ENCODE measurements at places on chromosomes 2 and 18. TPM values are rescaled to one million over a fixed set of nuclear protein-coding genes. Genes with fewer than 3 reads are reported as not detected.

The QPCT gene
- 7.9 TPM for total RNA-seq

DNA sequence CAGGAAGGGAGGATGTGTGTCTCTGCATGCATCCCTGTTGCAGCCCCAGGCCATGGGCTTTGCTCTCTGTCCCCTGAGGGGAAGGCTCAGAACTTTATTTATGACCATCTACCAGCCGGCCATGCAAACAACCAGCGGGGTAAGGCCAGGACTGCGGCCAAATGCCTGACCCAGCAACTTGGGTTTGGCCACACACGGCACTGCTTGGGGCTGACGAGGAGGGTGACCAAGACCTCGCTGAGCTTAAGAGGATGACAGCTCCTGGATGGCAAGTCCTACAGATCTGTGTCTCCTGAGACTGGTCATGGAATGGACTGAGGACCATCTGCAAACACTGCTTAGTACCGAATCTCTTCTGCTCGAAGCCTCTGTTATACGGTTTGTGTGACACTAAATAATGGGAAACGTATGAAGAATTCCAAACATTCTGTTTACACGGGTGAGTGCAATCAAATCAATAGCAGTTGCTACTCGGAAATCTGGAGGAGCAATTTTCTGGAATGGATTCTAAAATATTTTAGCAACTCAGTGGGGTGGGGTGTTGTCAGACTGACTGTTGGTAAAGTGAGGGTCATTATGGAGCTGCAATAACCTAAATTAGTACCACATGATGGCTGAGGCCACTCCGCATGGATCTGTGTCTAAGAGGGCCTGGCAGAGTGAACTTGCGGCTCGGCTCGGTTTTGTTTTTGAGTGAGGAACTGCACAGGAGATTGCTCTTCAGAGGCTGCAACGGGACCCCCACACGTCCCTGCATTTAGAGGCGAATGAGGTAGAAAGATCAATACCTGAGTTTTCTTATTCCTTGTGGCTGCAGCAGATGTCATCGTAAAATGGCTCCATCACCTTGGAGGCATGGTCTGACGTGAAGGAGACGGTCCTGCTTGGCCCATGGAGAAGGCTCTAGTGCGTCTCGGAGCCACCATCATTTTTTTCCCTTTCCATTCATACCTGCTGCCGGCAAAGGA lies 26.6 kb downstream of the TMEM18 start:
- no peak for DNase-seq

DNA sequence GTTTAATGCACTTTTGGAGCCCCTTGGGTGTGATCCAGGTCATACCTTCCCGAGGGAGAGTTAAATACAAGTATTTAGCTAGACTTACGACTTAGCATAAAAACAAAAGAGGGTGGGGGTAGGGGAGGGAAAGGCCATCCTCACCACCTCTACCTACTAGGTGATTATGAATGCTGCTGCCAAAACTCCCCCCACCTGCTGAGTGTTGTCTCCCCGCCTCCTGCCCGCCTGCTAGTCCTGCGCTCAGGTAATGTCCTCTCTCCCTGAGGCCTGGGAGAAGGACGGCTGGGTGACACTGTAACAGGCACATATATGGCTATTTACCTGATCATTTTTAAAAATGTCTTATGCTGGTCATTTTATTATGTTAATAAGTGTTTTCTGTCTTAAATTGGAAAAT lies 3.0 kb upstream of the NCKAP5 start:
- no peak for DNase-seq

The CCDC141 gene
- 18.0 TPM for total RNA-seq

DNA sequence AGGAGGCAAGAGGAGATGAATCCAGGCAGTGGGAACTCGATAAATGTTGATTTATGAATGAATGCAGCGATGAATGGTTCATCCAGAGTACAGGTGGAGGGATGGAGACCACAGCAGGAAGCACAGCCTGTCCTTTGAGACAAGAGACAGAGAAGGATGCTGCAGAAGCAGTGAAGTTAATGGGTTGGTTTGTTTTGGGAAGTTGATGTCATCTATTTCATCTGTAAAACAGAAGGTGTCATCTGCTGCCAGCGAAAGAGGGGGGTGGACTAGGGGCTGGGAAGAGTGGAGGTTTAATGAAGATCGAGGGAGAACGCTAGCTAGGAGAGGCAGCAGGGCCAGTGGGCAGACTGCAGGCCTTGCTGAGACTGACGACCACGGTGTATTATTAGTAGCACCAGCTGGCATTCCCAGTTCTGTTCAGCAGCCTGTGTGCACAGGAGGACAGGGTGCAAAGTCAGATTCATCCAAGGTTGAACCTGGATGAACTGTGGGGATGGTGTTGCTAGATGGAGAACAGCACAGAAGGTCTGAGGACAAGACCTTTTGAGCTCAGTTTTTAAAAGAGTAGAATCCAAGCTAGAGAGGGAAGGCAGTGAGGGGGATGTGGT lies 120.3 kb upstream of the CAPN13 start:
- DNase-seq = no peak

- no peak for DNase-seq
These were observed 243.3 kb upstream of the KCNJ3 start for GRCh38 chr2:154455166-154455565.

DNA sequence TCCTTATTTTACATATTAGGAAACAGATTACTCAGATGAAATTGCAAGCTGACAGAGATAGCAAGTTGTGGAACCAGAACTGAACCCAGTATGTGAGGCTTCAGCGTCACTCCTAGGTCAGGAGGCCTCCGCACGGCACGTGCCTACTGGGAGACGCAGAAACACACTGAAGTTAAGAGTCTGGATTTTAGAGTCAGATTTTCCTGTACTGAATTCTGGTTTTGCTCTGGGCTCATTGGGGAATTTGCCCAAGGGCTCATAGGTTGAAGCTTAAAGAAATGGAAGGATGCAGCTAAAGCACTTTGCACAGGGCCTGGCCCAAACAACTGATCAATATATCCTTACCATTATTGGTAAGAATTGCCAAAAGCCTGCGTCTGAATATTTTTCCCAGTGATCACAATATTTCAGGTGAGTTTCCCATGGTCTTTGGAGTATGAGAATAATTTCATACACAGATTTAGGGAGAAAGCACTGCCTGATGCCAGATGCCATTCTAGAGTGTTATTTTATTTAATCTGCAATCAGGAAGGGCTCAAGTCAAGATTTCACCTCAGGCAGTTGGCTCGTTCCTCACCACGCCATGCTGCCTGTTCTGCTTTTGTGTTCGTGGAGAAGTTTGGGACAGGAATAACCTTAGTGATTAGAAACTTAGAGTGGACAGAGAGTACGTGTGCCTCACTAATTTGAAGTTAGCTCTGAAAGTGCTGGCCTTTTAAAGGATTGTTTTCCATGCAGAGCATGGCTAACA lies 331.9 kb downstream of the MYCN start:
- no peak for DNase-seq

GRCh38 chr2:240467149-240467642 lies 31.7 kb downstream of the GPC1 start:
- no peak for DNase-seq

DNA sequence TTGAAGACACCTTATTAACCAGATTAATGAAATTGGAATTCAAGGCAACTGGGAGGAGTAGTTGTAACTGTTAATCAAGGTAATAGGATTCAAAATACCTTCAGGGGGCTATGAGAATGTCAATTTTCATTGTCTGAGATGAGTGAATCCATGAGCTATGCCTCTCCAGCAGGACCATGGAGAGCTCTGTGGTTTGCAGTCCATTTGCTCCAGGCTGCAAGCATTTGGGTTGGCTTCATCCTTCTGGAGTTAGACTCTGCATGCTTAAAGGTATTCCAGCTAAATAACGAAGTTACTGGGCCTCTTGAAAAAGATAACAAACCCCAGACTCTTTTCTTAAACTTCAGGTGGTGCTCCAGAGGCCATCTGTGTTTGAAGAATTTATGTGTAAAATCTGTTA lies 207.1 kb upstream of the SLC8A1 start:
- no peak for DNase-seq

- DNase-seq = no peak
These were observed 73.4 kb downstream of the UBR3 start for GRCh38 chr2:169900686-169901085.

GRCh38 chr2:85234868-85235267 lies 92.9 kb downstream of the TGOLN2 start:
- no peak for DNase-seq

The COBLL1 gene
- total RNA-seq = 51.8 TPM

DNA sequence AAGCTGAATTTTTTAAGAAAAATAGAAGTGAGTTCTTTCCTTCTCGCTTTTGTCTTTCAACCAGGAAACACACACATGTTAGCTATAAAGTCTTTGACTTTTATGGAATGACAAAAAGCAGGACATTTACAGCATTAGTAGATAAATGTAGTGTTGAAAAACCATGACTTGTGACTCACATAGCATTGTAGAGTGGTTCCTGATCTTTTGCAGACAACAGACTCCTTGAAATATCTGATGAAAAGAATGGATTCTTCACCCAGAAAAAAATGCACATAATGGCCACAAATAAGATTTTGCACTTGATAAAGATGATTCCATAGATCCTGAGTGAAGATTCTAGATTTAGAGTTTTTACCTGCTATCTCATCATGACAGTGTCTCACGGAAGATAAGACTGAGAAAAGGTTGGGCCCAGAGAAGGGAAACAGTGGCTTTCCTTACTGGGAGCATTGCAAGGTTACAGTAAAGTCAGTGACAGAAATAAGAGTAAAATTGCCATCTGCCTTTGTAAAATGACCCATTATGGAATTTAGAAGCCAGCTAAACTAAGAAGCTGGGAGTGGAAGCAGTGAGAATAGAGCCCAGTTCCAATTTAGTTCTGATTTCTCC lies 14.0 kb downstream of the SMARCAL1 start:
- DNase-seq = no peak

GRCh38 chr18:7079231-7079630 lies 38.4 kb downstream of the LAMA1 start:
- no peak for DNase-seq

GRCh38 chr2:30492619-30493018 lies 45.6 kb downstream of the LCLAT1 start:
- no peak for DNase-seq

- no peak for DNase-seq
These were observed 161.4 kb downstream of the RPIA start for GRCh38 chr2:88852753-88853402.

DNA sequence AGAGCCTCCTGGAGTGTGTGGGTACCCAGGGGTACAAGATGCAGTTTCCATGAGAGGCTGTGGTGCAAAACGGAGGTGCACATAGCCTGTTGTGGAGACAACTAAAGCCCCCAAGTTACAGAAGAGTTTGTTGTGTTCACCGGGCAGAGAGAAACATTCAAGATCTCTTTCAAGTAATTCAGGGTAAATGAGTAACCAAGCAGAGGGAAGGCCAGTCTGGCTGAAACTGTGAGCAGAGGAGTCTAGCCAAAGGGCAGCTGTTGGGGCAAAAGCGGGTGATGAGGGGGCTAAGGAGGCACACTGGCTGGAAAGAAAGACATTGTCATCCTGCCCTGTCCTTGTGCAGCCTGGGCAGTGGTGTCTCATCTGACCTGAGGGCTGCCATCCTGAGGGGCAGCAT lies 52.0 kb downstream of the CXCR4 start:
- no peak for DNase-seq

GRCh38 chr2:62374301-62375112 lies 131.5 kb downstream of the TMEM17 start:
- no peak for DNase-seq

GRCh38 chr2:207883002-207883780 lies 113.5 kb upstream of the FZD5 start:
- DNase-seq = no peak

The ATG9A gene
- 20.7 TPM for total RNA-seq

DNA sequence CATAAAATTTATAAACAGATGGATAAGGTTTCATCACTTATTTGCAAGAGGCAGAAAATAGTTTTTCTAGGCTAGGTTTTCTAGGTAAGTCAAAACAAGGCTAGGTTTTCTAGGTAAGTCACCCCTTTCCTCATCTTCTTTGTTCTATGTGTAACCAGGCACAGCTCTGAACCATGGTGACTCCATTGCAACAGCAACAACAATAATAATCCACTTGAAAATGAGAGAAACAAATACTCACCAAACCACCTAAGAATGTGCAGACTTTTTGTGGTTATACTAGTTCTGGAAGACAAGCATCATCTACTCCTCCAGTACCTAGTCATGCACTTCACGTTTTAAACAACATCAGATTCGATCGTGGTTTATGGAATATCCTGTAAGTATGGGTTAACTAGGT lies 237.4 kb upstream of the ACVR2A start:
- DNase-seq = no peak

The ESPNL gene
- 3.5 TPM for total RNA-seq

The SFT2D3 gene
- total RNA-seq = 7.2 TPM

DNA sequence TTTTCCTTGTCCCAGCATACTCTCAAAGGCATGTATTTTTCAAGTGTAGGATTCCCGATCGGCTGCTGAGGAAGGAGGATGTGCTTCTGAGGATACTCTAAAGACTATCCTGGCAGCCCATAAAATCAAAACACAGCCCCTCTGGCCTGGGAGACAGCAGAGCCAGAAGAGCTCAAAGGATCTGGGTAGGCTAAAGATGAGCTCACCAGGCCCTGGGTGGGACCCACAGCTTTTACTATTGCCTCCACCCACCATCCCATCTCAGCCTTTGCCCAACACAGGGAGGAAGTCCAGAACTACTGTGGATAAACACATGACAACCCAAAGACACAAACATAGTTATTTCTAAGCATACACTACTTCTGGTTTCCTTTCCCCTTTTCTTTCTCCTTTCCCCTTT lies 79.1 kb upstream of the ZFP36L2 start:
- no peak for DNase-seq

DNA sequence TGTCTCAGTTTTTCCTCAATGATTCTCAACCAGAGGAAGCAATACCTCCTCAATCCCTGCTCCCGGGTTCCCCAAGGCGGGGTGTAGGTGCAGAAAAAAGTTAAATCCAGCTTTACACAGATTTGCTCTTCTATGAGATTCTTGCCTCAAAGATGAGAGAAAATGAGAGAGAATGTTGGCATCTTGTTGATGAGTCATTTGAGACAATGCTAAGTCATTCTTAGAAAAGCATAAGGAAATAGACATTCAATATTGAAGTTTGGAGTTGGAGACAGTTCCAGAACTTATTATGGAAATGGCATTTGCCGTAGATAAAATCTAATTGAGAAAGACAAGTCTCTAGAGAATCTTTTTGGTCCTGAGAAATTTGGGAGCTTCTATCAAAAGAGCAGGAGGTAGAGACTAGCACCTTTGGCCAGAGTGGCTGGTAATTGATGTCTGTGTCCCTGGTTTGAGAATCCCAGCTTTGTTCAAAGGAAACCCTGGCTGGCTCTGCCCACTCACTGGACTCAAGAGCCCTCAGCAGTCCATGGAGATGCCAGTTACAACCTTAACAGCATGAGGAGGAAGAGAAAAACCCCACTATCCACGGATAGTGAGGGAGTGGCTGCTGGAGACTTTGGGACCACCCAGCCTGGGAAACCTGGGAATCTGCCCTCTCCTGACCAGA lies 181.2 kb downstream of the FAM124B start:
- DNase-seq = no peak

DNA sequence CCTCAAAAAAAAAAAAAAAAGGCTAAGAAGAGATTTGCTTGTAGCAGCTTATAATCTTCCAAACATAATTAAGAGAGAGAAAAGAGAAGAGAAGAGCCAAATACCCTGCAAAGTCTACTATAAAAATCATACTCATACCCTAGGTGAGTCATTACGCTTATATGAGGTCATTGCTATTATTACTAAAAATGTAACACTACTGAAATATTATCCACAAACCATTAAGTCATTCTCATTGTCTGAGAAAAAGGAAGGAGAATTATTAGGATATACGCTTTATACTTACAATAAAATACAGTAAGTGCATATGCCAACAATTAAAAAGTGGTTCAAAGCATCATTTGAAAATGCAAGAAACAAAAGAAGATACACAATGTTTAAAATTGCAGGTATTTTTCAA lies 66.5 kb downstream of the COLEC12 start:
- no peak for DNase-seq

GRCh38 chr2:203878063-203878462 lies 10.5 kb downstream of the CTLA4 start:
- DNase-seq = no peak
